ENCODE measurements at places on chromosomes 3 and 15. TPM values are rescaled to one million over a fixed set of nuclear protein-coding genes. Genes with fewer than 3 reads are reported as not detected.
A peak's percentile ranks its signal among the peaks of the same experiment; 100 is the strongest.

WDR5B gene
- 3.0 TPM for total RNA-seq

OR5AC2 gene
- not detected for total RNA-seq

- DNase-seq = no peak
- no peak overlapping the region for H3K4me3 ChIP-seq
- no peaks in the 10 kb centered on the region for H3K27me3 ChIP-seq
- H3K4me1 ChIP-seq = no peaks in the 10 kb centered on the region
Measured at GRCh38 chr15:43871835-43872234, 45.0 kb downstream of the WDR76 start.

- no peak for DNase-seq
- peaks cover 52% of the 10 kb centered on the region for H3K4me1 ChIP-seq
- H3K27ac ChIP-seq = peak overlapping the region; percentile 85
- no peaks in the 10 kb centered on the region for H3K36me3 ChIP-seq
Measured at GRCh38 chr15:67915461-67916374, 75.9 kb upstream of the RNU6-1 start.

PLIN1 gene
- total RNA-seq = 5.8 TPM

- DNase-seq = no peak
- H3K4me3 ChIP-seq = no peak overlapping the region
- peaks cover 41% of the 10 kb centered on the region for H3K27me3 ChIP-seq
Measured at GRCh38 chr15:77702211-77702957, 69.7 kb upstream of the LINGO1 start.

ADGRG7 gene
- not detected for total RNA-seq

GRCh38 chr3:23128655-23129054 lies 74.5 kb upstream of the UBE2E2 start:
- H3K4me1 ChIP-seq = peaks cover 10% of the 10 kb centered on the region
- no peak for DNase-seq
- H3K36me3 ChIP-seq = no peaks in the 10 kb centered on the region
- no peaks in the 10 kb centered on the region for H3K27me3 ChIP-seq

DNA sequence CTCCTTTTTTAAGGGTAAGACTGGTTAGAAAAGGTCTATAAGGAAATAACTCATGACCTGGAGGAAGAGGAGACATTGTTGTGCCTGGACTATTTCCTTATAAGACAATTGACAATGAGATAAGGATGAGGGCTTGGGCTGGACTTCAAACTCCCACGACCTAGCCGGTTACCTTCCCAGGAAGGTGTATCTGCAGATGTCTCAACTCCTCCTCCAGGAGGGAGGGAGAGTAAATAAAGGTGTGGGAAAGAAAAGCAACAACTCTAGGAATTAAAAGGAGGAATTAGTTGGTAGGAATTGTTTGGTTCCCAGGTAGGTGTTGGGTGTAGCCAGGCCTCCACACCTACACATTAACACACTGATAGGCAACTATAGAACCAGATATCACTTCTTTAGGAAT lies 97.8 kb upstream of the TBL1XR1 start:
- no peaks in the 10 kb centered on the region for H3K27me3 ChIP-seq
- peaks cover 18% of the 10 kb centered on the region for H3K4me1 ChIP-seq
- no peak overlapping the region for H3K27ac ChIP-seq
- no peak overlapping the region for H3K4me3 ChIP-seq

SCN11A gene
- total RNA-seq = 0.34 TPM

DNA sequence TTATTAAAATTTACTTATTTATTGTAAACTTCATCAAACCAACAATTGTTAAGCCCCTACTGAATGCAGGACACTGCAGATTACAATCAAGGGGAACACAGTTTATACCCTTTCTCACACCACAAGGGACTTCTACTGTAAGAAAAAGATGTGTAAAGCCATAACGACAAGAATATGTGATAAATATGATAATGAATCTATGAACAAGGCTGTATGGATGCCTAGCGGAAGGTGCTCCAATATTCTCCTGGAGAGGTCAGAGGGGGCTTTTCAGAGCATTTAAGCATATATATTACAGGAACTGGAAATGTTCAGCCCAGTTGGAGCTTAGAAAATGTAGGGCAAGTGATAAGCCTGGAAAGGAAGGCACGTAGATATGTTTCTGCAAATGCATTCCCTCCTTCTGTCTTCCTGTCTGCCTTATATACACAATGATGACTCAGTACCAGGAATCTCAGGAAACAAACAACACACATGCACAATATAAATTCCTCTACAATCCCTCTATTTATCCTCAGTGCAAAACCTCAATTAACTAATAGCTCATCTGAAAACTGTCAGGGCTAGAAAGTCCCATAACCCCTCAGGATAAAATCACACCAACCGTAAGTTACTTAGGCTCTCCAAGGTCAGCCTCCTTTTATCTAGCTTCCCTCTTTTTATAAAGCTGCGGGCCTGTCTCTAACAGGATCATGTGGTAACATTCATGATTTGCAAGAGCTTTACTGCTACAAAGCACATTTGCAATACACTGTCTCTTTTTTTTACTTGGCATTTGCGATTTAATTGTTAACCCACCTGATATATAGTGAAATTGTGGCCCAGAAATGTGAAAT lies 393.1 kb downstream of the LPP start:
- no peak overlapping the region for H3K4me3 ChIP-seq
- H3K27ac ChIP-seq = no peak overlapping the region
- H3K27me3 ChIP-seq = no peaks in the 10 kb centered on the region
- peaks cover 6% of the 10 kb centered on the region for H3K36me3 ChIP-seq
- peaks cover 48% of the 10 kb centered on the region for H3K4me1 ChIP-seq

GRCh38 chr3:7543294-7543880 lies 682.5 kb downstream of the GRM7 start:
- no peaks in the 10 kb centered on the region for H3K4me1 ChIP-seq
- no peak overlapping the region for H3K27ac ChIP-seq
- H3K36me3 ChIP-seq = no peaks in the 10 kb centered on the region
- H3K4me3 ChIP-seq = no peak overlapping the region
- DNase-seq = no peak

CTXN2 gene
- not detected for total RNA-seq

DNA sequence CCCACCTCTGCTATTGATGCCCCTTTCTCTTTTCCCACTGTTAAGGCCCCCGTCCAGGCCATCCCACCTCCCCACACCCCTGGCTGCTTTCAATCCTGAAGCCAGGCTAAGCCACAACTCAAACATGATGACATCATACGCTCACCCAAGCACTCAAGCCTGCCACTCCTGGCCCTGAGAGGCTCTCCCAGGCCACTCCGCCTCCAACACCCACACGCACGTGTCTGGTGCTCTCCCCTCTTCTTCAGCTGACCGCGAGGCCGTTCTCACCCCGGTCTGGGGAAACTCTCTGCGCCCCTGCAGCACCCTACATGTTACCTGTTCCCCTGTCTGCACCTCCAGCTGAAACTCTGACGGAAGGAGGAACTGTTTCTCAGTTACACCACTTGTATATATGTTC lies 6.2 kb downstream of the ZXDC start:
- H3K36me3 ChIP-seq = peaks cover 69% of the 10 kb centered on the region
- H3K27ac ChIP-seq = no peak overlapping the region
- DNase-seq = no peak
- H3K4me3 ChIP-seq = no peak overlapping the region
- H3K27me3 ChIP-seq = no peaks in the 10 kb centered on the region

DNA sequence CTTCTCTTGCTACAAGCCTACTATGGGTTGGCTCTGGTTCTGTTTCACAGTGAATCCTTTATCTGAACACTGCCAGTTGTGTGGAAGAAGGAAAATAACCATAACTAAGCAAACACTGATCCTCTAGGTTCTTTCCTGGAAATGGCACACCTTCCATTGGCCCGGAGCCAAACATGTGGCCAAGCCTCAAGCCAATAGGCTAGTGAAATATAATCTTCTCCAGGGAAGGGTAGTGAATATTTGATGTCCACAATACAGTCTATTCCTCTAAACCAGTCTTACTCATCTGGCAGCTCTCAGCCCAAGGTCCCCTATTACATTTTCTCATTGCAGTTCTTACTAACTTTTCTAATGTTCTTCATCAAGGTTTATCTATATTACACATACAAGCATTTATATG lies 921.3 kb downstream of the TUSC7 start:
- no peak for DNase-seq
- H3K36me3 ChIP-seq = no peaks in the 10 kb centered on the region
- H3K4me1 ChIP-seq = peaks cover 5% of the 10 kb centered on the region
- no peaks in the 10 kb centered on the region for H3K27me3 ChIP-seq
- H3K4me3 ChIP-seq = no peak overlapping the region

GRCh38 chr3:128471720-128472119 lies 5.0 kb upstream of the DNAJB8 start:
- no peaks in the 10 kb centered on the region for H3K36me3 ChIP-seq
- H3K4me3 ChIP-seq = no peak overlapping the region
- H3K27me3 ChIP-seq = no peaks in the 10 kb centered on the region
- no peak for DNase-seq
- no peaks in the 10 kb centered on the region for H3K4me1 ChIP-seq

ARHGAP11A gene
- total RNA-seq = 0.78 TPM
